Stimulated activated CD8-positive, alpha-beta memory T cell treated with anti-CD3 and anti-CD28 coated beads, Interleukin-7, amount 100 ng/mL, for 1 hour (primary cell): ENCODE measurements at places on chromosomes 5 and 9.

- DNase-seq: no peak
Measured at GRCh38 chr5:59266410-59266809, 627.1 kb downstream of the PDE4D start.

DNA sequence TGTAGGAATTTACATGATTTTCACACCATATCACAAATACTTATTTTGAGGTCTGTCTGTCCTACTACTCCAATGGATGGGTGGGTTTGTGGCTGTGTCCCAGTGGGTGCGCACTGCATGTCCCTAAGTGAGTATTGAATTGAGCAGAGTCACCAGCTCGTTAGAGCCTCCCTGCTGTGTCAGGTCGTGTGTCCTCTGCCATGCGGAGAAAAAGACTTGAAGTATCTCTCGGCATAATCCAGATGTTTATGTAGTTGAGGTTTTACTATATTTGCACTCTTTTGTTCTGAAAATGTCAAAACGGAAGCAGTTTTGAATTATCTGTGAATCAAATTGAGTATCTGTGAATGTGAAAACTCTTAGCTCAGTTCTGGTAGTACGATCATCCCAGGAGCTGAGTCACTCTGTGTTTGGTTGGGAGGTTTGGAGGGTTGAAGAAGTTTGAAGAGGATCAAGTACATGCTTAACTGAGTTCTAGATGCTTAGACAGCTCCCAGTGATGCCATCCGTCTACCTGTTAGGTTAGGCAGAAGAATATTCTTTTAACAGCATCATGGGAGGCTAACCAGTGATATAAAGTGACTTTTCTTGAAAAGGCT, 194.2 kb downstream of the TENT4A start:
- DNase-seq: no peak

DNA sequence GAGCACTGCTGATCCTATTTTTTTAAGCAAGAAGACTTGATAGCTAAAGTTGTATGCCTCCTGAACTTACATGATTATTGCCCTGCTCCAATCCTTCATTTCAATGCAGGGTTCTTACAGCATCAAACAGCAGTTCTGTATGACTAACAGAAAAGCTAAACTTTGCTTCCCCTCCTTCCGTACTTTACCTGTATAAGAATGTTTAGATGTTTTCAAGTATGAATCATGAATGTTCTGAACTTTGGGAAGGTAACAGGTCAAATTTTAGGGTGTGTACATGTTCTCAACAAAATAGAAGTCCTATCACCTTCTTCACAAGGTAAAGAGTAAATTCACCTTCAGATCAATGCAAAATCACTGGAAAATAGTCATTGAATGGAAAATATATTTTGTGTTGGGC, 972.6 kb upstream of the SEMA6A start:
- no peak for DNase-seq

- no peak for DNase-seq
Measured at GRCh38 chr5:114010362-114010761, 351.5 kb upstream of the KCNN2 start.
